Omental fat pad (tissue), 4 donors: ENCODE measurements at places on chromosomes 4 and X. TPM values are rescaled to one million over a fixed set of nuclear protein-coding genes. Genes with fewer than 3 reads are reported as not detected.

GRCh38 chr4:15182600-15183220, 180.4 kb downstream of the CPEB2 start:
- no peak for DNase-seq

Gene STOX2
- 6.5 TPM for total RNA-seq

- no peak for DNase-seq
These were observed 404.6 kb upstream of the FAT1 start for GRCh38 chr4:187128222-187128621.

- no peak for DNase-seq
These were observed 63.0 kb downstream of the ZNF732 start for GRCh38 chr4:242121-242848.

Gene NHSL2
- total RNA-seq, result 12.8 TPM

DNA sequence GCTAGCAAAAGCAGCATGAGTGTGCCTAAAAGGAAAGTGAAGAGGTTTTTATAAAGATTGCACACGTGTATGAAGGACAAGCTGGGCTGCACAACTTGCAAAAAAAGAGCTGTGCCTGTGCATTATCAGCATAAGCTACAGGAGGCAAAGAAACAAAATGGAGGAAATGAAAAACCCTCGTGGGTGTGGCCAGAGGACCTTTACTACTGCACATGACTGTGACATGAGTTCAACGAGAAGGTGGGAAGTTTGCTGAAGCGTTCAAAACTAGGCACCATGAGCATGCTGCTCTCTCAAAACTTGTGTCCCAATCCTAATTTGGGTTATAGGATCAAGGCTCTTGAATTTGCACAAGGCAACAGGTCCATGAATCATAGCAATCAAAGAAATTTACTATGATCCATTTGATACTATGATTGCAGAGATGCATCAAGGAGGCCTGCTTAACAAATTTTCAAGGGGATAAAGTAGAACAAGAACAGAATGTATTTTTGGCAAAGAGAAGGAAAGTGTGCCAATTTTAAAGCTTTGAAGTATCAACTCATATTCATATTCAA, 38.1 kb upstream of the CXorf38 start:
- no peak for DNase-seq

DNA sequence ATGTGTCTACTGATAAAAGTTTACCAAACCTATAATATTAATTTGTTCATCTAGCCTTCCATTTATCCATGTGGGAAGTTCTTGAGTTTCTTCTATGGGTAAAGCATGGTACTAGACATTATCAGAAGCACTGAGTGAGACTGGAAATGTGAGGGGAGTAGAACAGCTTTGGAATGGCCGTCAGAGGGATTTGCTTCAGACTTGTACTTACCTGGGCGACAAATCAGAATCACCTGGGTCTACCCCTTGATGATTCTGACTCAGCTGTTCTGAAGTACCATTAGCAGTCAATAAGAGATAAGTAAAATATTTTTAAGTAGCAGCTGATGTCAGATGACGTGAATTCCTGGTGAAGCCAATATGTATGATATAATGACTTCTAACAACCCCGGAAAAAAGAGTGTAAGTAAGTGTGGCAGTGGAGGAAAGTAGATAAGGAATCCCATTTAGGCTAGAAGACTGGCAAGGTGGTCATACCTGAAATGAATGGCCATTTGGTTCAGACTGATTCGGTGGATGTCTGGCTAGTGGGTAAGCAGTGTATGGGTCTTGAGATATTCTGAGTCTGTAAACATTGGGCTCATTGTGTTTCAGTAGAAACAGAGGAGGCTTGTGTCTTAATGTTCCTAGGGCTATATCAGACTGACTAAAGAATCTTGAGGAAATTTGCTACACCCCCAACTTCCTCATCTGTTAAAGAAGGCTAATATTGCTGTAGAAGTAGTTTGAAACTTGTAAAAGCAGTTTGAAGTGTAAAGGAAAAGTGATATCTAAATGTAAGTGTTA, 409.2 kb downstream of the NKX6-1 start:
- DNase-seq, result no peak

- DNase-seq, result no peak
These were observed 88.2 kb upstream of the STS start for GRCh38 chrX:7059214-7059838.

Gene TCEAL3
- 28.1 TPM for total RNA-seq

Gene DSPP
- total RNA-seq, result not detected

Gene RHOXF2B
- not detected for total RNA-seq

- DNase-seq, result no peak
These were observed 317.3 kb downstream of the FBXW7 start for GRCh38 chr4:152218576-152218975.

DNA sequence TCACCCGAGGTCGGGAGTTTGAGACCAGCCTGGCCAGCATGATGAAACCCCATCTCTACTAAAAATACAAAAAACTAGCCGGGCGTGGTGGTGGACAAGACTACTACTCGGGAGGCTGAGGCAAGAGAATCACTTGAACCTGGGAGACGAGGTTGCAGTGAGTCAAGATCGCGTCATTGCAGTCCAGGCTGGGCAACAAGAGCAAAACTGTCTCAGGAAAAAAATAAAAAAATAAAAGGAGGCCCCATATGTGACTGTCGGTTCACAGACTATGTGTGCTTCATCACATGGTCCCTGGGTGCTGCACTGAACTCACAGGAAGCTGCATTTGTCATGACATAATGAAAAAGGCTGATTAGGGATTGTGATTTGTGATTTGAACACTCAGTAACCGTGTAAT, 6.4 kb downstream of the TRIML1 start:
- DNase-seq, result no peak

Gene FOXP3
- not detected for total RNA-seq

Gene BMX
- 2.6 TPM for total RNA-seq

DNA sequence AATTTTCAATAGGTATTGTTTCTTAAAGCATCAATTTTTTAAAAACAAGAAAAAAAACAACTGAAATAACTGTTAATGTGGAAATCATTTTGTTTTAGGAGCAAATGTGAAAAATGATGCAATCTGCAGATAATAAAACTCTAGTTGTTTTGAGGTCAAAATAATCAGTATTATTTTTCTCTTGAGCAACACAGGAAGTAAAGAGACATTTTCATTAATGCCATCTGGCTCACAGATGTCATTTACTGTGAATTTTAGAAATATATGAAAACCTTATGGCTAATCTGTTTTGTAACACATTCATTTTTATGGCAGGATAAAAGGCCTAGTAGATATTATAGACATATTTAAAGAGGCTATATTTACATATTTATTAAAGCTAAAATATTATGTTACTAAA, 141.6 kb downstream of the PCDH18 start:
- DNase-seq, result no peak

GRCh38 chrX:38060331-38060878, 54.1 kb downstream of the SYTL5 start:
- no peak for DNase-seq

Gene XAGE2
- not detected for total RNA-seq

GRCh38 chr4:45621971-45622370, 501.9 kb downstream of the GABRG1 start:
- DNase-seq, result no peak

Gene ETDA
- not detected for total RNA-seq

Gene IL13RA1
- 77.8 TPM for total RNA-seq

DNA sequence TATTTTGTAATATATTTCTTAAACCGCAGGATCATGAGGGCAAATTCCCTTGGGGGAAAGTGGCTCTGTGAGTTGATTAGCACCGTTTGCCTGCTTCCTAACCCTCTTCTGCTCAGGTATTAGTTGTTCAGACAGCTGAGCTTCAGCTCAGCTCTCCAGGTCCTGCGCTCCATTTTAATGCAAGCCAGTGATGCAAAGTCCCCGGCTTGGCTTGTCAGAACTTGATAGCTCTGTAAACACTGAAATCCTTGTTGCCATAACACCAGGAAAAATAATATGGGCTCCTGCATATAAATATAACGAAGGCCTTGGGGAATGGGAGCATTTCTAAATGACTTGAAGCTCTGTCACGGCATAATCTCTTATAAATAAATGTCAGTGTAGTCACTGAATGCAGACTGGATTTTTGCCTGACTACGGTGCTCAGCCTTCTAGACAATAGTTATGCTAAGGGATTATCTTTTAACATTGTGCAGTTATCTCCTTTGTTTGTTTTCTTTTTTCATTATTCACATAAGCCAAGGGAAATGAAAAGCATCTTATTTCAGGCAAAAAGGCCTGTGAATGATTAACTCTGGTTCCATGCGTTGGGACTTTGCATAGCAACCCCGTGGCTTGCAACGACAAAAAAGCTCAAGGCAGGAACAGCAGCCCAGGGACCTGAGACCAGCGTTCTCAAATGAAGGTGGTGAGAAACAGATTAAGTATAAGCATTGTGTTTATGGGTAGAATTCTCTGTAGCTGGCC, 253.2 kb downstream of the SPRY1 start:
- no peak for DNase-seq

Gene PPP1R2C
- not detected for total RNA-seq

- DNase-seq, result no peak
These were observed 47.6 kb upstream of the NEUROG2 start for GRCh38 chr4:112563431-112564200.

Gene HTRA3
- total RNA-seq, result 15.8 TPM

GRCh38 chr4:84879651-84880200, 86.8 kb downstream of the WDFY3 start:
- DNase-seq, result no peak

Gene LONRF3
- 32.1 TPM for total RNA-seq

- DNase-seq, result no peak
These were observed 78.2 kb downstream of the SH3BGRL start for GRCh38 chrX:81280148-81280547.

DNA sequence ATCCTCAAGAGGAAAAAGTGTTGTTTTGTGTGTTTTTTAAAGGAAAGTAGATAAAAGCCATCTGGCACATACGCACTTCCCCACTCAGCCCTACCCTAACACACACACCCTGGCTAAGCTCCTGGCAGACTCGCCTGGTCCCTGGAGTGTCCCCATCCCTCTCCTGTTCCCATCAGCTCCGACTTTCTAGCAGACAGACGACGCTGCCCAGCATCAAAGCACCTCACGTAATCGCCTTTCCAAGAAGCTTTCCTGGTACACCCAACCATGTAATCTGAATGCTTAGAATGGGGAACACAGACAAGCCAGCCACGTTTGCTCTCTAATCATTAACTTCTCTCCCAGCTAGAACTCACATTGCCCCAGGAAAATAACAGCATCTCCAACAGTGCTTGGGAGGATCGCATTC, 116.2 kb downstream of the AFAP1 start:
- no peak for DNase-seq

- DNase-seq, result no peak
These were observed 19.3 kb downstream of the RASSF6 start for GRCh38 chr4:73600954-73601353.

DNA sequence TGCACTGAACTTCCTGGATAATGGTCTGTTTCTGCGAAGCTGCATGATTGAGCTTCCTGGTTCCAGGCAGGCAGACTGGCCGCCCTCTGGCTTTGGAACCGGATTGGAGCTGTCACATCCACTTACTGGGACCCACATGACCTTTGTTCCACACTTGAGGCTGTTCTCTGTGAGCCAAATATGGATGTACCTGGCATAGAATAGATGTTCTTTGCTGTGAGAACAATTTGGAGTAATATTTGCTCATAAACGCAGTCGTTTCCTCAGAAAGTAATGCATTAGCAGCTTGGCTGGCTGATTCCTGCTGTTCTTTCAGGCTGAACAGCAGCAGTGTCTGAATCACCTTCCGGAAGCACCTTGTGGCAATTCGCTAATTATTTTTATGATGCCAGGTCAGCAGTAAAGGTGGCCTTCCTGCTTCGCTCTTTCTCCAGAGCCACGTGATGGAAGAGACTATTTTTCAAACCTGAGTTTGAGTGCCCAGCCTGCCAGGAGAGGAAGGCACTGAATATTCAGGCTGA, 78.1 kb upstream of the BOD1L1 start:
- DNase-seq, result no peak

Gene FAT1
- 35.3 TPM for total RNA-seq

Gene FAM133A
- total RNA-seq, result not detected

Gene RBM41
- total RNA-seq, result 21.0 TPM

GRCh38 chrX:153857348-153857903, 27.1 kb upstream of the PDZD4 start:
- DNase-seq, result peak; percentile 7

GRCh38 chr4:117654079-117654478, 380.2 kb upstream of the NDST3 start:
- DNase-seq, result no peak

- no peak for DNase-seq
These were observed 200.9 kb upstream of the PSAPL1 start for GRCh38 chr4:7635445-7636239.

GRCh38 chr4:66246643-66247042, 576.4 kb upstream of the EPHA5 start:
- no peak for DNase-seq

- no peak for DNase-seq
These were observed 338.8 kb downstream of the PPP3CA start for GRCh38 chr4:101008503-101008902.

DNA sequence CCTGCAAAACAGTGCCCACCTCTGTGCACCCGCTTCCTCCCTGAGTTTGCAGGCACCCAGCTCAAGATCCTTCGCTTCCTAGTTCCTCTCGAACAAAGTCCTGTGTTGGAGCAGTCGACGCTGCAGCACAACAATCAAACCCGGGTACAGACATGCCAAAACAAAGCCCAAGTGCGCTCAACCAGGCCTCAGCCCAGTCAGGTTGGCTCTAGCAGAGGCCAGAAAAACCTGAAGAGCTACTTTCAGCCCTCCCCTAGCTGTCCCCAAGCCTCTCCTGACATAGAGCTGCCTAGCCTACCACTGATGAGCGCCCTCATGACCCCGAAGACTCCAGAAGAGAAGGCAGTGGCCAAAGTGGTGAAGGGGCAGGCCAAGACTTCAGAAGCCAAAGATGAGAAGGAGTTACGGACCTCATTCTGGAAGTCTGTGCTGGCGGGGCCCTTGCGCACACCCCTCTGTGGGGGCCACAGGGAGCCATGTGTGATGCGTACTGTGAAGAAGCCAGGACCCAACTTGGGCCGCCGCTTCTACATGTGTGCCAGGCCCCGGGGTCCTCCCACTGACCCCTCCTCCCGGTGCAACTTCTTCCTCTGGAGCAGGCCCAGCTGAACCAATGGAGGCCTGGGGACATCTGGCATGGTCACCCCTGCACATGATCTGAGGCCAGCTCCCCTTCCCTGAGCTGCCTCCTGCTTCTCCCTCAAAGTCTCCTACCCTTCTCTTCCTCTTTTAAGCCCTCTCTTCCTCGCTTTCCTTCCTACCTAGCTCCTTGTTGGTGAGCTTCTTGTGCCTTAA, 6.9 kb downstream of the APEX2 start:
- no peak for DNase-seq

DNA sequence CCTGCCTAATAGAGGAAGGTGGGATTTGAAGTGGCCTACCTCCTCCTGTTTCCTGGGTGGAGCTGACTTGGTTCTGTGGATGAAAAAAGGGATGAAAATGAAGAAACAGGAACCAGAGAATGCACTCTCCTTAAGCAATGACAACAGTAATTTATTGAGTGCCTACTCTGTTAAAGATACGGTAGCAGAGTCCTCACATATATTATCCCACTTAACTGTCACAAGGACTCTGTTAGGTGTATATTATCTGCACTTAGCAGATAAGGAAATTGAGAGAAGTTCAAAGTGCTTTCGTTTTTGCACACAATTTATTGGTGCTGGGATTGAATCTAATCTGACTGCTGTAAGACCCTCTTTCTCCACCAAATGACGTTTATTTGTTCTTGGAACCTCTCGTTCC, 301.2 kb downstream of the PACRGL start:
- no peak for DNase-seq

Gene HPSE
- 3.2 TPM for total RNA-seq
